Thymus (tissue), 14 donors: ENCODE measurements at places on chromosomes 1 and 21. TPM values are rescaled to one million over a fixed set of nuclear protein-coding genes. Genes with fewer than 3 reads are reported as not detected.

PLEKHA6 gene
- polyA plus RNA-seq = 1.4 TPM

DNA sequence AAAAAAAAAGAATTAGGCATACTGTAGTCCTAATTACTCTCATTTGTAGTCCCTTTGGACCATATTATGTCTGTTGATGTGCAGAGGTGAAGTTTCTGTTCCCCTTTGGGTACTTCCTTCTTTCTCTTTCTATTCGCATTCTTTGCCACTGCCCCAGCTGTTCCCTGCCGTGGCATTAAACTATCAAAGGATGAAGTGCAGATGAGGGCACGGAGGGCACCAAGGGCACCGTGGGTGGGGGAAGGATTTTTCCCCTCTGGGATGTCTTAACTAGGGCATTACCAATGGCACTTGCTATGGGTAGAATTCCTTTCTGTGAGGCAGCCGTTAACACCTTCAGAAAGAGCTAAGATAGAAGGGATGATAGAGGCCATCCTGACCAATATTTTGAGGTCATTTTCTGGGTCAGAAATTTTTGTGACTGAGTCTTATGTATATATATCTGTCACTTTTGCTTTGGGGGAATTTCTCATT is 4.9 kb upstream of the MAPKAPK2 start:
- peaks cover 49% of the 10 kb centered on the region for H3K4me1 ChIP-seq
- no peaks in the 10 kb centered on the region for H3K27me3 ChIP-seq
- H3K36me3 ChIP-seq = no peaks in the 10 kb centered on the region

- no peaks in the 10 kb centered on the region for H3K4me1 ChIP-seq
- DNase-seq = no peak
- H3K27ac ChIP-seq = no peak overlapping the region
- no peak overlapping the region for H3K4me3 ChIP-seq
- H3K36me3 ChIP-seq = no peaks in the 10 kb centered on the region
Measured at GRCh38 chr21:25848309-25848708, 113.5 kb downstream of the GABPA start.

- DNase-seq = no peak
- H3K4me1 ChIP-seq = peaks cover 20% of the 10 kb centered on the region
- no peak overlapping the region for H3K4me3 ChIP-seq
- peak overlapping the region; percentile 85 for H3K27ac ChIP-seq
- H3K36me3 ChIP-seq = no peaks in the 10 kb centered on the region
Measured at GRCh38 chr1:76219366-76219818, 144.8 kb downstream of the ST6GALNAC3 start.

DNA sequence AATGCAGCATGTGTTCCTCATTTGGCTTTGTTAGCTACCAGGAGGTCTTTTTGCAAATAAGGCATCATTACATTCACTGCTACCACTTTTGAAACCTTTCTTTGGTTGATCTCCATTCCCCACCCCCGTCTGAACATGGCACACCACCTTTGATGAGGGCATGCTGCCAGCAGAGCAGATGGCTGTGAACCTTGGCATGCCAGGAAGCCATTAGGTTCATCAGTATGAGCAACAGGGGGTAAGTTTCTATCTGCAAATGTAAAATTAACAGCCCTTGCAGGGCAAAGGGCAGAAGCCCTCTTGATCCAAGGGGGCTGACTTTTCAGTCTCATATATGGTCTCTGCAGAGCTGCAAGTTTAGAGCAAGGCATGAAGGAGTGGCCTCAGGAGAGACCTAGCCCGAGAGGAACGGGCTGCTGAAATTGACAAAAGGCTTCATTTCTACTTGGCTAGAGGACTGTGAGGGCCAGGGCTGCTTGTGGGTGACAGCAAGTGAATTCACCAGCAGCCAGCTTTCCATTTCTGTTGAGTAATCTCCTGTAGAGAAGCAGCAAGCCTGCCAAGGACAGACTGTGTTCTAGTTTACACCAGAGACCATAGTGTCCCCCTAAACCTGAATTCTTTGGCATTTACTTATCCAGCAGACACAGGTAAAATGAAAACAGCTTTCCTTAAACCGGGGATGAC is 127.9 kb downstream of the ZNF326 start:
- no peaks in the 10 kb centered on the region for H3K36me3 ChIP-seq
- no peak overlapping the region for H3K4me3 ChIP-seq
- H3K27me3 ChIP-seq = no peaks in the 10 kb centered on the region
- H3K4me1 ChIP-seq = no peaks in the 10 kb centered on the region

DNA sequence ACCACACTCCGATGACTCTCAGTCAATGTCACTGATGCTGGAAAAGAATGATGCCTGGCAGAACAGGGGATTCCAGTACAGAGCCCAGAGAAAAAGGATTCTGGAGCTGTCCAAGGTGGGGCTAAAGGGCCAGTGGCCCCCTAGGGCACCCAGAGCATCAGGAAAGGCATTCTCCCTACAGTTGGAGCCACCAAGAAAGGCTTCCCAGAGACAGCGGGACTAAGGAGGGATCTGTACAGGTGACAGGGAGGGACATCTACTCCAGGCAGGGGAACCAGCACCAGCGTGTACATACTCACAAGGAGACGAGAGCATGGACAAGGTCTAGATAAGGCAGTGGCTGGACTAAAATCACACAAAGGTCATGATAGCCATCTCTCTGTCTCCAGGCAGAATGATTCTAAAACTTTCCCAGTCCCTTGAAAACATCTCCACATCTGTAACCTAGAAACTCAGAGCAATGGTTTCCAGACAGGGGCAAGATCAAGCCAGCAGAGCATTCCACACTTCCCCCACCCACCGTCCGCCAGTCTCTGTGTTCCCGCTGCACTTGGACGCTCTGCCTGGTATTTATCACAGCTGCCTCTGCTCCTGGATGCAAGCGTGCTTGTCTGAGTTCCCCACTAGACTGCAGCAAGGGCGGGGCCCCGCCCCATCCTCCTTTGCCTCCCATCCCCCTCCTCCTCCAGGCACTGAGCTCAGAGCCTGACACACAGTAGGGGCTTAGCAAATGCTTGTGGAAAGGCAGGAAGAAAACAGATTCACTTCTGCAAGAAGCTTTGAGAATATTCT is 111.6 kb upstream of the ZC3H12A start:
- H3K27me3 ChIP-seq = no peaks in the 10 kb centered on the region
- H3K27ac ChIP-seq = no peak overlapping the region
- H3K36me3 ChIP-seq = no peaks in the 10 kb centered on the region
- no peaks in the 10 kb centered on the region for H3K4me1 ChIP-seq
- no peak overlapping the region for H3K4me3 ChIP-seq

GRCh38 chr1:45134461-45134873 is 71.9 kb downstream of the ZSWIM5 start:
- H3K27me3 ChIP-seq = no peaks in the 10 kb centered on the region
- H3K4me3 ChIP-seq = no peak overlapping the region

DNA sequence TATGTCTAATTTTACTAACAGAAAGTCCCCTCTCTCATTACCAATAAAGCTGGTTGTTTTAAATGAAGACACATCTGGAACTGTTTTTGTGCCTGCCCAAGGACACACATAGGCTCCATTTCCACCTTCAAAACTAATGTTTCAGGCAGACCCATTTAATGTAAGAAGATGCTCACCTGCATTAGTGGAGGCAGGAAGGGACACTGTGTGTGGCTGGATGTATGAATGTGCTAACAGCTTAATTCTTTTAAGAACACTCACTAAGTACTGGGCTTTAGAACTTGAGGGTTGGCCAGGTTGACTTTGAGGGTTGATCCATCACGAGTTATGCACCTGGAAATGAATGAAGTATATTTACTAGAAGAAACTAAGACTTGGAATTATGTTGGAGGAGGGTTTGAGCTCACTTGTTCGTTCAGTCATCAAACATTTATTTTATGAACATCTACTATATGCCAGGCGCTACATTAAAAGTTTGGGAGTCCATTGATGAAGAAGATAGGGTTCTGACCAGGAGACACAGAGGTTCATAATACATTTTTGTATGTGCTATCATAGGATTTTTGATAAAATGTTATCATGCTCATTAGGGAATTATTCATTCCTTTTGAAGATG is 5.4 kb downstream of the JUN start:
- DNase-seq = no peak
- no peaks in the 10 kb centered on the region for H3K36me3 ChIP-seq
- no peak overlapping the region for H3K4me3 ChIP-seq
- peaks cover 30% of the 10 kb centered on the region for H3K27me3 ChIP-seq
- H3K4me1 ChIP-seq = peaks cover 7% of the 10 kb centered on the region

DNA sequence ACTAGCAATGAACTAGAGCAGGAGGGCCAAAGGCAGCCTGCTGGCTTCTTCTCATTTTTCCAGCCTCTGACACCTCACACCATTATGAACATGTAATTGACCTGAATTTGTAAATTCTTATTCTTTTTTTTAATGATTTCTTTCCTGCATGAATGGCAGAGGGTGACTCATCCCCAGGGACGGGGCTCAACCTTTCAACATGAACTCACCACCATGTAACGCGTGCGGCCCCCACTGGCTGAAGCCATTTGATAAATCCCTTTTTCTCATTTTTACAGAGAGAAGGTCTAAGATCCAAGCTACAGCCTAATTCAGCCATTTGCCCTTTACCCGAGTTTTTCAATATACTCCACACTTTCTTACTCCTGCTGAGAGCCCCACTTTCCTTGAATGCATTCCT is 9.3 kb upstream of the ETS2 start:
- H3K4me3 ChIP-seq = no peak overlapping the region
- H3K4me1 ChIP-seq = peaks cover 2% of the 10 kb centered on the region
- H3K36me3 ChIP-seq = no peaks in the 10 kb centered on the region
- DNase-seq = no peak
- H3K27me3 ChIP-seq = no peaks in the 10 kb centered on the region

USF1 gene
- polyA plus RNA-seq = 148 TPM

DHDDS gene
- 18.4 TPM for polyA plus RNA-seq

DNA sequence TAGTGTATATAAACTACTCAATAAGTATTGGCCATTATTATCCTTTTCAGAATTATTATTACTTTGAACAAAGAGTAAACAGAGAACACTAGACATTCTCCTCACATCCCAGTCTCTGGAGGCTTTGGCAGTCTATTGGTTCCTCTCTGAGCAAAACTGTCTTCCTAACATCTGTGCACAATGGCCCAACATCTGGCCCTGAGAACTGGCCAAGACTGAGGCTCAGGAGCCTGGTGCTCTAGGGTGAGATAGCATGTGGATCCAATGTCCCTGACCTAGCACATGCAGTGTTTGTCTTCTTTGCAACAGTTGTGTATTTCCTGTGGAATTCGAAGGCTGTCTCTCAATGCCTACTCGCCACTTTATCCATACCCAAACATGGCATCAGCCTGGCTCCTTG is 313.2 kb upstream of the KAZN start:
- H3K4me3 ChIP-seq = no peak overlapping the region
- no peak for DNase-seq
- no peaks in the 10 kb centered on the region for H3K36me3 ChIP-seq
- no peak overlapping the region for H3K27ac ChIP-seq
- no peaks in the 10 kb centered on the region for H3K27me3 ChIP-seq

FCGR3A gene
- 41.1 TPM for polyA plus RNA-seq

- H3K36me3 ChIP-seq = no peaks in the 10 kb centered on the region
- H3K27me3 ChIP-seq = no peaks in the 10 kb centered on the region
- no peaks in the 10 kb centered on the region for H3K4me1 ChIP-seq
- no peak for DNase-seq
Measured at GRCh38 chr1:185965870-185966269, 231.7 kb downstream of the HMCN1 start.

GRCh38 chr1:198253668-198254067 is 96.9 kb downstream of the NEK7 start:
- no peaks in the 10 kb centered on the region for H3K27me3 ChIP-seq
- H3K27ac ChIP-seq = no peak overlapping the region
- no peak overlapping the region for H3K4me3 ChIP-seq
- peaks cover 2% of the 10 kb centered on the region for H3K36me3 ChIP-seq
- H3K4me1 ChIP-seq = no peaks in the 10 kb centered on the region
- DNase-seq = no peak

KCNN3 gene
- 0.64 TPM for polyA plus RNA-seq

DNA sequence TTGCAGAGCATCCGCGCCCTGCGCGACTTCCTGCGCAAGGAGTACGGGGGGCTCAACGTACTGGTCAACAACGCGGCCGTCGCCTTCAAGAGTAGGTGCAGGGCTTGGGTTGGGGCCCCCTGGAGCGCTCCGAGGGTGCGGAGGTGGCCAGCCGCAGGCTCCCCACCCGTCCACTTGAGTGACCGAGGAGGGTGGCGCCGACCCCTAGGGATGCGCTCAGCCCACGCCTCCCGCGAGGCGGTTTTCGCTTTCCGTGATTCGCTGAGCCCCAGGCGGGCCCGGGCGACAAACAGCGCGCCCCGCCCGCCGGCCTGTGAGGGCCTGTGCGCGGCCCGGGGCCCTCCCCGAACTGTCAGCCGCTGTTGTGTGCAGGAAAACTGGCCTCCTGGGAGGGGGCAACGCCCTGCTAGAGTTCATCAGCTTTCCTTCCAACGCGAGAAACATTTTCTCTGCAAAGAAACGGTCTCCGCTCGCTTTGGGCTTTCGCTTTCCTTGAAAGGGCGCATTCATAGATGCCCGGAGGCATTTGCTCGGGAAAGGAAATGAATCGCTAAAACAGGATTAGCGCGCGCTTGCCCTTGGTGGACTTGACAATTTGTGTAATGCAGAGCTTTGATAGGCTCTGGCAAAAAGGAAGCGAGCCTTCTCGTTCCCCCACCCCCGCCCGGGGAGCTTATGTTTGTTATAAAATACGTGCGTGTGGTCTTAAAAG is 668 bp downstream of the CBR3 start:
- no peaks in the 10 kb centered on the region for H3K36me3 ChIP-seq
- peak overlapping the region; percentile 37 for H3K27ac ChIP-seq
- no peak for DNase-seq
- H3K4me3 ChIP-seq = peak overlapping the region; percentile 43

GRCh38 chr1:189597083-189597482 is 880.6 kb downstream of the BRINP3 start:
- no peaks in the 10 kb centered on the region for H3K36me3 ChIP-seq
- no peaks in the 10 kb centered on the region for H3K4me1 ChIP-seq
- no peak overlapping the region for H3K4me3 ChIP-seq
- no peak overlapping the region for H3K27ac ChIP-seq
- no peaks in the 10 kb centered on the region for H3K27me3 ChIP-seq

DNA sequence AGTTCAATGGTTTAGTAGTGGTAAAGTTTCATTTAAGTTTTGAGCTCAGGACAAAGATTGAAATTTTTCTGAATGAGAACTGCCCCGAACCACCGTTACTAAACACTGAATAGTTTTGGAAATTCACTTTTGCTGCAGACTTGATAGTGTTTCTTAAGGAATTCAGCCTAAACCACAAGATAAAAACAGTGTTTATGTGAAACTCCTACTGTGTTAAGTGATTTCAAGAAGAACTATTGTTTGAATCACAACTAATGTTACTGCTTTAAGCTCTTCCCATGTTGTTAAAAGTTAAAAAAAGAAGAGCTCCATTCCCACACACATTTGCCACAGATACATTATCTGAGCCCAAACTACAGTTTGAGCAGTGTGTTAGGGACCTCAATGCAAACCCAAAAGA is 159.2 kb downstream of the DYRK1A start:
- DNase-seq = no peak
- no peaks in the 10 kb centered on the region for H3K36me3 ChIP-seq
- no peaks in the 10 kb centered on the region for H3K4me1 ChIP-seq

DNA sequence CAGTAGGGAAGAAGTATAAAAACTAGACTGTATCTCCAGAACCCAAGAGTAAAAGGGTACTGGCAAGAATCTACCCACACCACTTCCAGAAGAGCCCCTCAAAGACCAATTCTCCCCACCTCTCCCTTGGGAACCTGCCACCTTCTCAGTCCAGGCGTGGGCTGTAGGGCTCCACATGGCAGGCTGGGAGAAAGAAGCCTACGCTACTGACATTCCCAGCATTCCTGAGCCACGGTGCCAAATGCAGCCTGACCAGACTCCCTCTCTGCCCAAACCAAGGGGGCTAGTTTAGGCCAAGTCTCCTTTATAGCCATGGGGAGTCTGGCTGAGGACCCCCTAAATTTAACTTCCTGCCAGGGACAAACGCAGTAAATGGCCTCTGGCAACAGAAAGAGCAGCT is 2.0 kb downstream of the UBE2Q1 start:
- no peak overlapping the region for H3K4me3 ChIP-seq
- H3K27me3 ChIP-seq = no peaks in the 10 kb centered on the region
- H3K36me3 ChIP-seq = peaks cover 46% of the 10 kb centered on the region

F5 gene
- polyA plus RNA-seq = 4.1 TPM

COL24A1 gene
- 1.3 TPM for polyA plus RNA-seq

MYBPHL gene
- 0.43 TPM for polyA plus RNA-seq
